ENCODE measurements at places on chromosomes 4 and X. TPM values are rescaled to one million over a fixed set of nuclear protein-coding genes. Genes with fewer than 3 reads are reported as not detected.

DNA sequence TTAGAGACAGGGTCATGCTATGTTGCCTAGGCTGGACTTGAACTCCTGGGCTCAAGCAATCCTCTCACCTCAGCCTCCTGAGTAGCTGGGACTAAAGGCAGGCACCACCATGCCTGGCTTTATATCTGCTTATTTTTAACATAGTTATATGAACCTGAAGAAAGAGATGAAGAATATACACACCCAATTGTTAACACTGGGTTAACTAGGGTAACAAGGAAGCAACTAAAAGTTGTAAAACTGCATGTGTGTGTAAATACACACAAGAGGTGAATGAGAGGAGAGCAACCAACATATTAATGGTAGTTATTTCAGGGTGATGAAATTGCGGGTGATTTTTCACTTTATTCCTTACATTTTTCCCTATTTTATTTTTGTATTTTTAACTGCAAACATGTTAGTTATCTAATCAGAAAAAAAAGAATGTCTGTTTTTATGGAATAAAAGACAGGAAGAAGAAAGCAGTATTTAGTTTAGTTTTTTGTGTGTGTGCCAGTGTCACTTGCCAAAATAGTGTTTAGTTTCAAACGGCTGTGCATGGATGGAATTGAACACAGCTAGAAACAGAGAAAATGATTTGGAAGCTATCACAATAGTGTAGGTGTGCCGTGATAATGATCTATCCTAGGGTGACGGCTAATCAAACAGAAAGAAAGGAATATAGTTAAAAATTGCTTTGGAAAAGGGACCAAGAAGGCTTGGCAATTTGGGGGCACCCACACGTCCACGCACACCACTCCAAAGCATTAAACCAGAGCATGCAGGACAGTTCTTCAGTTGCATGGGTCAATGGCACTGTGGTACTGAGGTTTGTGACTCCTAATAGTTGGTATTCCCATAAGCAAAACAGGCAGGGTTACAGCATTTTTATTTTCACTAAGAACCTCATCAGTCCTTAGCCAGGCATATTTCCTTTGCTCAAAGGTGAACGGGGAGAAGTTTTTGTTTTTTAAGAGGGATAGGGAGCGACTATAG is 89.1 kb upstream of the KLHL13 start:
- H3K4me3 ChIP-seq = no peak overlapping the region
- H3K27me3 ChIP-seq = no peaks in the 10 kb centered on the region
- DNase-seq = no peak
- H3K4me1 ChIP-seq = no peaks in the 10 kb centered on the region
- no peaks in the 10 kb centered on the region for H3K36me3 ChIP-seq

DNA sequence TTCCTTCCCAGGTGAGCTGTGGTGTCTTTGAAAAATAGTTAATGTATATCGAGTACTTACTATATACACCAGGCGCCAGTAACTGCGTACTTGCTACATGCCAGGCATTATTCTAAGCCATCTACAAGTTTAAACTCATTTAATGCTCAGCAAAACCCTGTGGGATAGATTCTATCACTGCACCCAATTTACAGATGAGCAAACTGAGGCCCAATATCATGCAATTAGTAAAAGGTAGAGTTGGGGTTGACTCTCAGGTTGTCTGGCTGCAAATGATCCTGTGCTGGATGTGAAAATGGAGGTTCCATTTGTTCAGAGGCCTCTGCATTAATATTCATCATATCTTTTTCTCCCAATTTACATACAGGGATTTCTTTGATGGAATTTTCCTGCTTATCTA is 17.6 kb downstream of the NKX3-2 start:
- peaks cover 66% of the 10 kb centered on the region for H3K27me3 ChIP-seq
- no peaks in the 10 kb centered on the region for H3K4me1 ChIP-seq
- H3K27ac ChIP-seq = no peak overlapping the region
- H3K4me3 ChIP-seq = no peak overlapping the region
- H3K36me3 ChIP-seq = no peaks in the 10 kb centered on the region

- DNase-seq = no peak
- H3K4me1 ChIP-seq = no peaks in the 10 kb centered on the region
- no peaks in the 10 kb centered on the region for H3K27me3 ChIP-seq
- no peak overlapping the region for H3K27ac ChIP-seq
These were observed 31.5 kb upstream of the PUDP start for GRCh38 chrX:7179446-7179845.

DNA sequence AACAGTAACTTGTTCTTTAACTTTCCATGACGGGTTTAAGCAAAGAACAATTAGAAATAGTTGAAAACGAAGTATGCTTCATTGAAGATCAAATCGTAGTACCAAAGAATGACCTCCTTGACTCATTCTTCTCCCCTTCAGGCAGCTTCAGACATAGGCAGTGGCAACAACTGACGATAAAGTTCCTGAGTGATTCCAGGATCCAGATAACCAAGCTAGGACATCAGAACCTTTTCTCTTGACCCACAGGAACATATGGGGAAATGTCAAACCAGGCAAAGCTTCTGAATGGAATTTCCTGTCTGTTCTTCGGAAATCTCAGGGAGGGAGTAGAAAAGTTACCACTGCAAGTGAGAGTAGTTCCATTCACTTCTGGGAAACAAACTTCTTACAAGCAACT is 74.2 kb downstream of the HS3ST1 start:
- no peak for DNase-seq
- no peaks in the 10 kb centered on the region for H3K27me3 ChIP-seq
- H3K4me1 ChIP-seq = no peaks in the 10 kb centered on the region
- H3K27ac ChIP-seq = no peak overlapping the region
- H3K4me3 ChIP-seq = no peak overlapping the region

GRCh38 chr4:88526221-88526815 is 2.7 kb upstream of the PYURF start:
- DNase-seq = no peak
- peaks cover 6% of the 10 kb centered on the region for H3K4me1 ChIP-seq
- H3K36me3 ChIP-seq = no peaks in the 10 kb centered on the region
- no peaks in the 10 kb centered on the region for H3K27me3 ChIP-seq
- no peak overlapping the region for H3K27ac ChIP-seq

- H3K27me3 ChIP-seq = no peaks in the 10 kb centered on the region
- no peak overlapping the region for H3K27ac ChIP-seq
- peaks cover 2% of the 10 kb centered on the region for H3K4me1 ChIP-seq
- no peaks in the 10 kb centered on the region for H3K36me3 ChIP-seq
- DNase-seq = no peak
These were observed 321.6 kb downstream of the PPP3CA start for GRCh38 chr4:101025755-101026154.

GRCh38 chr4:156732634-156733033 is 239.0 kb downstream of the PDGFC start:
- H3K27ac ChIP-seq = no peak overlapping the region
- H3K36me3 ChIP-seq = no peaks in the 10 kb centered on the region
- no peaks in the 10 kb centered on the region for H3K27me3 ChIP-seq
- no peak overlapping the region for H3K4me3 ChIP-seq
- H3K4me1 ChIP-seq = no peaks in the 10 kb centered on the region
- DNase-seq = no peak

GRCh38 chr4:67342291-67342690 is 203.0 kb downstream of the CENPC start:
- no peaks in the 10 kb centered on the region for H3K36me3 ChIP-seq
- no peak overlapping the region for H3K27ac ChIP-seq
- no peaks in the 10 kb centered on the region for H3K27me3 ChIP-seq

GRCh38 chrX:69282893-69283690 is 117.8 kb upstream of the PJA1 start:
- no peaks in the 10 kb centered on the region for H3K36me3 ChIP-seq
- no peaks in the 10 kb centered on the region for H3K4me1 ChIP-seq

DNA sequence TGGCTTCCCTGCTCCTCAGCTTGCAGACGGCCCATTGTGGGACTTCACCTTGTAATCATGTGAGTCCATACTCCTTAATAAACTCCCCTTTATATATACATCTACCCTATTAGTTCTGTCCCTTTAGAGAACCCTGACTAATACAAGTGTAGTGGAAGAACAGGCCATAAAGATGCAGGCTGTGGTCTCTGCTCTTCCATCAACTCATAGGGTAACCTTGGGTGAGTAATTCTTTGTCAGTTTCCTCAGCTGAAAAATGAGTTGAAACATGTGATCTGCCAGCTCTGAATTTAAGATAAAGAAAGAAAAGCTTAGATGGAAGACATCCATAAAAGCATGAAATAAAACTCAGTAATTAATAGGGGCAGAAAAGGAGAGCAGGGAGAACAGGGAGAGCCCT is 103.6 kb downstream of the ENOX2 start:
- H3K36me3 ChIP-seq = no peaks in the 10 kb centered on the region
- no peaks in the 10 kb centered on the region for H3K4me1 ChIP-seq
- no peaks in the 10 kb centered on the region for H3K27me3 ChIP-seq

DNA sequence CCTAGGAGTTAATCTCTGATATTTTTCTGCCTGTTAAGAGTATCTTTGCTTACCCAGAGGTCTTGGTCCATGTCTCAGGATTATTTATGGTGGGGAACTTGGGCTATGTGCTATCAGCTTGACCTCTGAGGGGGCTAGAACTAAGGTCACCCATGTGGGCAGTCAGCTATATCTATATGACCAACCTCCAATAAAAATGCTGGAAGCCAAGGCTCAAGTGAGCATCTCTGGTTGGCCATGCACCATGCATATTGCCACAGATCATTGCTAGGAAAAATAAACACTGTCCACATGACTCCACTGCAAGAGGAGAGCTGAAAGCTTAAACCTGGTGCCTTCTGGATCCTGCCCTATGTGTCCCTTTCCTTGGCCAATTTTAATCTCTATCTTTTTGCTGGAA is 196.5 kb upstream of the SLC7A11 start:
- no peaks in the 10 kb centered on the region for H3K27me3 ChIP-seq
- no peak for DNase-seq
- no peak overlapping the region for H3K27ac ChIP-seq
- H3K36me3 ChIP-seq = no peaks in the 10 kb centered on the region
- H3K4me1 ChIP-seq = no peaks in the 10 kb centered on the region
- H3K4me3 ChIP-seq = no peak overlapping the region

GRCh38 chr4:8886612-8887406 is 15.2 kb upstream of the HMX1 start:
- H3K27ac ChIP-seq = no peak overlapping the region
- peaks cover 15% of the 10 kb centered on the region for H3K27me3 ChIP-seq
- no peak for DNase-seq

Gene PAGE5
- total RNA-seq = not detected

Gene CC2D2A
- total RNA-seq = 8.3 TPM

Gene HELQ
- total RNA-seq = 11.7 TPM

Gene DDX53
- total RNA-seq = not detected

Gene TBX22
- total RNA-seq = not detected

Gene ALAS2
- 0.74 TPM for total RNA-seq

Gene LRIT3
- not detected for total RNA-seq

Gene GNRHR
- total RNA-seq = not detected

Gene HMGB2
- 94.3 TPM for total RNA-seq
